Regular cardiac myocyte (primary cell): ENCODE measurements at places on chromosomes 16 and 17. TPM values are rescaled to one million over a fixed set of nuclear protein-coding genes. Genes with fewer than 3 reads are reported as not detected.

The KIF2B gene
- not detected in 2 replicates for total RNA-seq

The ITGAL gene
- not detected in 2 replicates for total RNA-seq

The MAP3K3 gene
- total RNA-seq: 23.4 and 33.7 TPM in 2 replicates

The TP53TG3C gene
- 0.19 and 1.4 TPM in 2 replicates for total RNA-seq

The CNGB1 gene
- not detected in 2 replicates for total RNA-seq

The CFAP119 gene
- 1.4 and 2.7 TPM in 2 replicates for total RNA-seq

The ATP2C2 gene
- total RNA-seq: not detected in 2 replicates

The TLCD3B gene
- 0.19 TPM in 1 of 2 replicates, not detected in the other for total RNA-seq
